Tongue (tissue), 3 donors: ENCODE measurements at places on chromosomes 4 and X.

- peak; percentile 55 for DNase-seq
These were observed at the start of gene SLC2A9 for GRCh38 chr4:10020871-10021652. Gene SLC2A9, minus strand, starts transcription at chr4:10021497. Its CDS starts 68 bp downstream, at chr4:10021429.

- DNase-seq = no peak
These were observed 377.8 kb downstream of the KLHL4 start for GRCh38 chrX:87895421-87895820.

GRCh38 chr4:165814256-165815020 is 58.6 kb upstream of the TLL1 start:
- DNase-seq = no peak

- DNase-seq = no peak
These were observed 42.3 kb upstream of the HMX1 start for GRCh38 chr4:8913858-8914460.

DNA sequence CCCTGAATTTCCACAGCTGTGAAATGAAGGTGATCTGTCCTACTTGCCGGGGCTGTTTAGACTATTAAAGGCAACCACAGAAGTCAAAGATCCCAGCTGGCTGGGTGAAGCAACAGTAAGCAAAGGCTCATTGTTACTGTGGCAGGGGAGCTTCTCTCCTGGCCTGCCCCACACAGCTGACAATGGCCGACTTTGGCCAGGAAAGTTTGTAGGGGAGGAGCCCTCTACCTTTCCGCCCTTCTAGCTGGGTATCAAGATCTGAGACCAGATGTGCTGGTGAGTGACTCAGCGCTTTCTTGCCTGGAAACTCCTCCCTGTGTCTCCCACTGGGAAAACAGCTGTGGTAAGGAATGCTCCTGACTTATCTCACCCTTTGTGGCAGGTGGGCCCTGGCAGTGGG is 21.1 kb downstream of the RASSF6 start:
- DNase-seq = no peak

DNA sequence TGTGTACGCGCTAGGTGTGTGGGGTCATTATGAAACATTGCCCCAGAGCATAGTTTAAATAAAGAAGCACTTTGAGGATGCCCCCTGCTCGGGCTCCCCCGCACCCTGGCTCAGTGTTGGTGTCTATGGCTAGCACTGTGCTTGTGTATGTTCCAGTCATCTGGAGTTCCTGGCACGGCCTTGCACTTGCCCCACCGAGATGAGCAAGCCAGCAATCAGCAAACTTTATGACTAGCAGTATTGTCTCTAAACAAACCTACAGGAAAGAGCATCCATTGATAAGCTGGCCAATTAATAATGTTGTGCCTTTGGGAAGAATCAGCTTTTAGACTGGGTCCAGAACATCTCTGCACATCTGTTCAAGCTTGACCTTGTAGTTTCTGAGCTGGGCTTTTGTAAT is 707 bp upstream of the SHROOM4 start:
- no peak for DNase-seq

DNA sequence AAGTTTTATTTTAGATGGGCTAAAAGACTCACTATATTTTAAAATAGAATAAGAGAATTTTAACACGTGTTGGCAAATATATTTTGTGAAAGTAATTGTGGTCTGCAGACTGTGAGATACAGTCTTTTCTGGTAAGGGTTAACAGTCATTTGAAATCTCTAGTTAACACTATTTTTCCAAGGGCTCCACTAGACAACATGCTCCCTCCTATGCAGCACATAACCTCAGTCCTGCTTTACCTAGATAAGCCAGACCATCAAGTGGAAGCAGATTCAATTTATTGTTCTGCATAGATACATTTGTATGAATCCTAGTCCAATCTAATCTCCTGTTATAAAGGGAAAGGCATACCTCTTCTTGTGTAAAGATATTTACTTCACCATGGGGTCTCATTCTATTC is 133.2 kb upstream of the CT83 start:
- no peak for DNase-seq

GRCh38 chr4:38386654-38387188 is 277.3 kb upstream of the KLF3 start:
- DNase-seq = no peak

DNA sequence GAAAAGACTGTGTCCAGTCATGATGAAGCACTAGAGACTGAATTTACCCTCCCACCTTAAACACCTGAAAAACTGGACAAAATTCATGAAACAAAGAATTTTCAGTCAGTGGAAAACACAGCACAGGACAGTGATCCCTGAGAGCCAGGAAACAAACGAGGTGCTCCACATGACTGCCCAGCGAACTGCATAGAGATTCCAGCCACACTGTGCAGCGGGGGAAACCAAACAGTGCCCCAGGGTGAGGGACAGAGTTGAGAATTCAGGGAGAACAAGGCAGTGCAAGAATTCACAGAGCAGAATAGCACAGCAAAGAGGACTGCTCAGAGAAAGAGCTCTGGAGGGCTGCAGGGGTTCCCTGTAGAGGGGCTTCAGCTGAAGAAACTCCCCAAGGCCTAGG is 55.5 kb upstream of the SEC24B start:
- no peak for DNase-seq

- no peak for DNase-seq
These were observed 191.8 kb upstream of the S100G start for GRCh38 chrX:16458208-16458607.

DNA sequence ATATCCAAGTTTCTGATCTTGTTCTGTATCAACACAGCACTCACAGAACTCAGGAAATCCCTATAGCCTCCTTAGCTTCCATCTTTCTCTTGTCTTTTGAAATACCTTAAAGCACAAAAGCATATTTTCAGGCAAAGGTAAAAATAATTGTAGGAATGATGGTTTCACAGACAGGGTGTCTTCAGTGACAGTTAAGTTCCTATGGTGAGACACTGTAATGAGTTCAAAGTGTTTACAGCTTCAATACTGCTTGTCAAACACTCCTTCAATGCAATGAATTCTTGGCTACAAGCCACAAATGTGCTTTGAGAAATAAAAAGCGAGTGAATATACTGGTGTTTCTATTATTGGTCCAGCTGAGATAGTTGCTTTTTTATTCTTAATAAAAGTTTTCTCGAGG is 466.0 kb downstream of the DMD start:
- DNase-seq = no peak

- DNase-seq = no peak
These were observed 53.4 kb upstream of the TRPC3 start for GRCh38 chr4:122005064-122005755.

GRCh38 chr4:182495645-182496385 is 252.6 kb downstream of the TENM3 start:
- no peak for DNase-seq

GRCh38 chrX:129959493-129959832 is 23.0 kb upstream of the BCORL1 start:
- peak; percentile 66 for DNase-seq

GRCh38 chr4:138263247-138263816 is 21.2 kb upstream of the SLC7A11 start:
- DNase-seq = no peak

DNA sequence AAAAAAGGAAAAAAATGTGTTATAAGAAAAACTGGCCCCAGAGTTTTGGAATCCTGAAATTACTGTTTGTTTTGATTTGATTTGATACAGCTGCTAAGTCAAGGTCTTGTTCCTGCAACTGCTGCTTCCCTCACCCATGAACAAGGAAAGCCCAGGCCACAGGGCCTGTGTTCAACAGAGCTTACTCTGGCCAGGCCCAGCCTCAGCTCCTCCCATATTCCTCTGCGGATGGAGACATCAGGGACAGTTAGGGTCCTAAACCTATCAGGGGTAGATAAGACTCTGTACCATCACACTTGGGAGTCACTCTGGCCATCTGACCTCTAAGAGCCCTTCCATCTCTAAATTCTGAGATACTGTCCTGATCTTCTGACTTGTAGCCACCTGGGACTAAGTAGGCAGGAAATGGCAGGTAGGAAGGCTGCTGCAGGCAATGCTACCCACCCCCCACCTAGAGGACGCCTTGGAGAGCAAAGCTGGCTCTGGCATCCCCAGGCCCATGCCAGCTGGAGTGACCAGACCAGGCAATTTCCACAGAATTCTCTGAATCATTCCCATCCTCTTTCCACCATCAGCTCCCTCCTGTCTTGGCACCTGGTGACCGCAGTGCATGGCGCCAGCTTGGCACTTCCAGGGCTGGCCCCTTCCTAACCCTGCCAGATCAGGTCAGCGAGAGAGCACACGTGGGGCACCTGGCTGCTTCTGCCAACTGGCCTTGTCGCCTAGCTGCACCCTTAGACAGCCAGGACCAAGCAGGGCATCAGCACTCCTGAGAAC is 58.0 kb upstream of the TMEM33 start:
- no peak for DNase-seq

DNA sequence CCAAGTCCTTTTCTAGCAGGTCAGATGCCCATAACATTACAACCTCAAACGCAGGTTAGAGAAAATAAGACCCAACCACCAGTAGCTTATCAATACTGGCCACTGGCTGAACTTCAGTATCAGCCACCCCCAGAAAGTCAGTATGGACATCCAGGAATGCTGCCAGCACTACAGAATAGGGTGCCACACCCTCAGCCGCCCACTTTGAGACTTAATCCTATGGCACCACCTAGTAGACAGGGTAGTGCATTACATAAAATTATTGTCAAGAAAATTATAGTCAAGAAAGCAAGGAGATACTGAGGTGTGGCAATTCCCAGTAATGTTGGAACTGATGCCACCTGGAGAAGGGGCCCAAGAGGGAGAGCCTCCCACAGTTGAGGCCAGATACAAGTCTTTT is 19.9 kb upstream of the TRIM61 start:
- DNase-seq = peak; percentile 14

DNA sequence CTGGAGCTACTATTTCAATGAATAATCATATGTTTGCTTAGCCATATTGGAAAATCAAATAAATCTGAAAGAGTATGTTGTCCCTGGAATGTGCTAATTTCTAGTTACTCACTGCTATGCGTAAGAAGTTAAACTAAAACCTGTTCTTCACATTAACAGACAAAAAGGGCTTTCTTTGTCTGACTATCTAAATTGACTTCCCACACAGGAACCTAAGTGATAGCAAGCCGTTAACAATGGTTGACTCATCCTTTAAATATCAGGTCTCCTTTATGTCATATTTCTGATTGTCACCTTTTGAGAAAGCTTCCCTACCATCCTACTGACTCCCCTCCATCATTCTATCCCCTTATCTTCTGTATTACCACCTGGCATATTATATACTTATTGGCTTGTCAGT is 81.4 kb downstream of the AMELX start:
- DNase-seq = no peak

- DNase-seq = no peak
These were observed 3.6 kb upstream of the GPR173 start for GRCh38 chrX:53044995-53045394.

DNA sequence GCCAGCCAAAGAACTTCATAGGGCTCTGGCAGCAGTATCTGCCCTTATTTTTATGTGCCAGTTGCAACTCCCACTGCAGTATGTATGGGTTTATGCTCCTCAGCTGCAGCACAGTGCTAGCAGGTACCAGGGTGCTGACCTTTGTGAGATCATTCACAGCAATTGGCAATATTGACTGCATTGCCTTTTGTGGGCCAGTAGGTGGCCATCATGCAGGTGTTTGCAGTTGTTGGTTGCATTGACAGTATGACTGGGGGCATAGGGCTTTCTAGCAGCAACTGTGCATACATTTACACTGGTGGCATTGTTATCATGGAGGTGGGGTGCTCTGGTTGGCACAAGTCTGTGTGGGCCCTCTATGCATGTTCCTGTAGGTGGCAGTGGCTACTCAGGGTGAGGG is 42.5 kb downstream of the FAAH2 start:
- no peak for DNase-seq

DNA sequence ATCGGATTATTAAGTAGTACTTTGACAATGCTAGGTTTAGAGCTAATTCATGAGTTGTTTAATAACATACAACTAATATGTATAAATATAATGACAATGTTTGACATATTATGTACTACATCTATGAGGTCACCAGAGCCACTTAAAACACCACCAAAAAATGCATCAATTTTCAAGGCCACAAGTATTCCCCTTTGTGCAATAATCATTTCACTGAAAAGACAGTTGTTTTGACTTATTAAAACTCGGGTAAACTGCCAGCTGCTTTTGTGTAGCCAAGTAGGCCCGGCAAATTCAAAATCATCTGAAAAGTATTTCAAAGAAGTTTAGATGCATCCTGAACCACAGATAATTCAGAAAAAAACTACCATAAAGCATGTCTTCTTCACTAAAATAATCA is 48.7 kb downstream of the CLOCK start:
- DNase-seq = no peak

- peak; percentile 33 for DNase-seq
These were observed 403.6 kb downstream of the KCNIP4 start for GRCh38 chr4:21544955-21545354.

GRCh38 chrX:40933132-40933705 is 152.0 kb upstream of the USP9X start:
- peak; percentile 75 for DNase-seq

DNA sequence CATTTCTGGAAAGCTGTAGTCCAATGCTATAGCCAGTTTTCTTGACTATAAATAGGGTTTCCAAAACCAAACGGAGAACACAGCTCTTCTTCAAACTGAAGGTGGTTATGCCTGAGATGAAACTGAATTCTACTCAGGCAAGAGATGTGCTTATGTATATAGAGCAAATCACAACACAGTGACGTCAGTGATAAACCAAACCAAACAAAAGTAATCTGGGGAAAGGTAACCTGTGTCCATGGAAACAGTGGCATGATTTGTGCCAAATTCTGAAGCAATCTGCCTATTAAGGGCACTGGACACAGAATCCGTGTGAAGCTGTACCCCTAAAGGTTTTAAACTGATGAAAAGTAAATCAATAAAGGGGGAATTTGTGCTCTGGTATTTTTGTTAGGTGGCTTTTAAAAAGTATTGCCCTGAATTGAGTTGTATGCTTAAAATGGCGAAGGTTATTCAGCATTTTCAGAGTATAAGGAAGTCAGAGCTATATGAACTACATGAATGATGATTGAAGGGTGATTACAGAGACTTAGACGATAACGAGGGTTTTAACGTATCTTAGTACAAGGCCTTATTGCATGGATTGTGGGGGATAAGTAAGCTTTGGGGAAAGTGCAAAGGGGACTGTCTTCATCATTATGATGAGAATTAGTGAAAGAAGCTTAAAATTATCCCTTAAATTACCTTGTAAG is 38.6 kb downstream of the NPY5R start:
- no peak for DNase-seq

DNA sequence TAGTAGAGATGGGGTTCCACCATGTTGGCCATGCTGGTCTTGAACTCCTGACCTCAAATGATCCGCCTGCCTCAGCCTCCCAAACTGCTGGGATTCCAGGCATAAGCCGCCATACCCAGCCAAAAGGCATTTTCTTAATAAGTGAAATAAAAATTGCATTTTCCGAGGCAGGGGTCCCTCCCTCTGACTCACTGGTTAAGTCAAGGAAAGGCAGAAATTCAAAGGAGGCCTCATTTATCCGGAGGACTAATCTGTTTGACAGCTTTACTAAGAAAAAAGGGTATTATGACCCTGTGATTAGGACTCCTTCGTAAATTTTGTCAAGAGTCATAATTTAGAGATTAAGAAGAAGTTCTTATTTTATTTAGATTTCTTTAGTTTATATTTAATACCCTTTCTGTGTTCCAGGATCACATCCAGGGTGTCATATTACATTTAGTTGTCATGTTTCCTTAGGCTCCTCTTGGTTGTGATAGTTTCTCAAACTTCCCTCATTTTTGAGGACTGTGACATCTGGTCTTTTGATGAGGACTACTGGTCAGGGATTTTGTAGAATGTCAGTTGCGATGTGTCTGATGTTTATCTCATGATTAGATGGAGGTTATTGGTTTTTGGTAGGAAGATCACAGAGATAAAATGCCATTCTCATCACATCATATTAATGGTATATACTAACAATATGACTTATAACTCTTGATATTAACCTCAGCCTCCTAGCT is 753.7 kb upstream of the AMOT start:
- DNase-seq = no peak
